Naive thymus-derived CD4-positive, alpha-beta T cell (primary cell): ENCODE measurements at places on chromosomes 2 and 18. TPM values are rescaled to one million over a fixed set of nuclear protein-coding genes. Genes with fewer than 3 reads are reported as not detected.

VWA3B gene
- not detected for total RNA-seq

SP5 gene
- total RNA-seq = not detected

C2orf15 gene
- total RNA-seq = 3.1 TPM

ERICH2 gene
- total RNA-seq = not detected

ALPG gene
- not detected for total RNA-seq

NCKAP1 gene
- total RNA-seq = 3.0 TPM

RND3 gene
- not detected for total RNA-seq

HADHB gene
- total RNA-seq = 64.2 TPM

ASPRV1 gene
- total RNA-seq = 2.4 TPM

KCNIP3 gene
- total RNA-seq = not detected in 2 replicates

FBLN7 gene
- 20.5 TPM for total RNA-seq

HSPE1 gene
- 46.3 TPM for total RNA-seq

BOLL gene
- total RNA-seq = not detected

PID1 gene
- total RNA-seq = 4.9 TPM

CHRNG gene
- not detected for total RNA-seq

KCNG2 gene
- not detected for total RNA-seq

KCNS3 gene
- total RNA-seq = not detected

ANKRD53 gene
- total RNA-seq = 0.62 TPM

TDRD15 gene
- not detected for total RNA-seq

SDC1 gene
- total RNA-seq = 0.37 TPM

FAM161A gene
- total RNA-seq = 2.0 and 2.1 TPM in 2 replicates

MC5R gene
- 0.25 TPM in 1 of 2 replicates, not detected in the other for total RNA-seq

CBLN2 gene
- not detected for total RNA-seq

RGPD3 gene
- total RNA-seq = 0.47 TPM

C1QL2 gene
- not detected for total RNA-seq

DOCK10 gene
- 275 and 289 TPM in 2 replicates for total RNA-seq

PRKAG3 gene
- total RNA-seq = not detected in 2 replicates

OSR1 gene
- total RNA-seq = not detected

CCDC141 gene
- total RNA-seq = 39.2 TPM

SEH1L gene
- 32.7 TPM for total RNA-seq

GYPC gene
- total RNA-seq = 114 TPM

SP100 gene
- total RNA-seq = 253 TPM

SCYGR4 gene
- not detected in 2 replicates for total RNA-seq

FER1L5 gene
- total RNA-seq = not detected

MFSD2B gene
- total RNA-seq = not detected

DCC gene
- not detected for total RNA-seq

FAM228A gene
- total RNA-seq = 0.63 TPM in 1 of 2 replicates, not detected in the other

TEX44 gene
- not detected for total RNA-seq

NT5C1B gene
- total RNA-seq = not detected in 2 replicates
